ENCODE measurements at places on chromosomes 11 and 22.

GRCh38 chr22:38062791-38063190 lies 5.6 kb downstream of the PICK1 start:
- DNase-seq = no peak

- DNase-seq = no peak
Measured at GRCh38 chr11:128210148-128210940, 377.0 kb downstream of the ETS1 start.

- no peak for DNase-seq
Measured at GRCh38 chr22:43050995-43051394, 36.0 kb upstream of the PACSIN2 start.

DNA sequence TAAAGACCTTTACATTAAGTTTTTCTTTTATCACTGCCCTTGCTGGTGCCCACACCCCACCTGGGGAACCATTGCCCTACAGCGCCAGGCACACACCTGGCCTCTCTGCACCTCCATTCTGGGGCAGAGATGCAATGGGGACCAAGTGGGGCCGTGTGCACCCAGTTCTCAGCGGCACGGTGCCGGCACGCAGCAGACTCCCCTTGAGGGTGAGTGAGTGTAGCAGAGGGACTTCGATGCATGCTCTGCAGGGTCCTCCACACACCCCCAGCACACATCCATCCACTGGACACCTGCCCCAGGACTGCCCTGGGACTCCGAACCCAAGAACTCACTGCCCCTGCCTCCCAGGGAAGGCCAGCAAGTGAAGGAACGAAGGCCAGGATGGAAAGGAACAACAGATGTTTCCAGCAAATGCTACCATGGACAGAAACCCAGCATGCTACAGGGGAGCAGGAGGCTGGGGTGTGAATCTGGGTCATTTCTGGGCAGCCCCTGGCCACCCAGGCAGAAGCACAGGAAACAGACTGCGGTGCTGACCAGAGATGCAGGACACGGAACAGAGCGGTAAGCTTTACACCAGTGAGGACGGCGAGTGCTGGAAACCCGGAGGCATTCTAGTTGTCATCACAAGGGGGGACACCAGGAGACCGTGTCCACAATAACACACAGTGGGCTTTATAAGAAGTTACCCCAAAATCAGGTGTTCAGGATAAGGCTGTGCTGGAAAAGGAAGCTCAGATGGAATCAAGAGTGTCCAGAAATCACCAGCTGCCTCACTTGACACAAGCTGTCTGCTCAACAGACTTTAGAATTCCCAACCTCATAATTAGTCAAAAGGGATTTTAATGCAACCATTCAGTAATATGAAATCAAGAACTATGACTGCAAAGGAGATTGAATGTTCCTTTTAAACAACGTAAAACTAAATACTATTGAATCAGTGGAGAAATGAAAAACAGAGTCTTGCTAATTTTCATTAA lies 32.7 kb upstream of the MOB2 start:
- DNase-seq = no peak

GRCh38 chr11:116927163-116927974 lies 89.9 kb upstream of the APOA1 start:
- no peak for DNase-seq

DNA sequence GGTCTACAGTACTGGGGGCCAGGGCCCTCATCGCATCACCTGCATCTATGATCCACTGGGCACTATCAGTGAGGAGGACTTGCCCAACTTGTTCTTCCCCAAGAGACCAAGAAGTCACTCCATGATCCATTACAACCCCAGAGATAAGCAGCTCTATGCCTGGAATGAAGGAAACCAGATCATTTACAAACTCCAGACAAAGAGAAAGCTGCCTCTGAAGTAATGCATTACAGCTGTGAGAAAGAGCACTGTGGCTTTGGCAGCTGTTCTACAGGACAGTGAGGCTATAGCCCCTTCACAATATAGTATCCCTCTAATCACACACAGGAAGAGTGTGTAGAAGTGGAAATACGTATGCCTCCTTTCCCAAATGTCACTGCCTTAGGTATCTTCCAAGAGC lies 3.8 kb upstream of the PPFIBP2 start:
- DNase-seq = no peak

GRCh38 chr11:91433284-91434010 lies 791.2 kb upstream of the FAT3 start:
- DNase-seq = no peak

GRCh38 chr22:47153854-47154525 lies 391.5 kb downstream of the TBC1D22A start:
- DNase-seq = no peak

- DNase-seq = no peak
Measured at GRCh38 chr11:102780491-102780918, at the start of gene MMP10. Gene MMP10 (minus strand): TSS chr11:102780628. CDS start chr11:102780591, 37 bp downstream.
